ENCODE measurements at places on chromosomes 3 and 15. TPM values are rescaled to one million over a fixed set of nuclear protein-coding genes. Genes with fewer than 3 reads are reported as not detected.

The TRH gene
- 0.18 TPM for total RNA-seq

The TMEM40 gene
- total RNA-seq, result not detected

The TBC1D21 gene
- not detected for total RNA-seq

The SIDT1 gene
- not detected for total RNA-seq

The OIP5 gene
- 23.1 TPM for total RNA-seq

The TLR9 gene
- not detected for total RNA-seq

The PLA2G4B gene
- 1.4 TPM for total RNA-seq

The TMEM42 gene
- total RNA-seq, result 19.6 TPM

The NEDD4 gene
- total RNA-seq, result 33.8 TPM

The FMN1 gene
- total RNA-seq, result 1.2 TPM

The LIPH gene
- under 0.01 TPM for total RNA-seq

The CPN2 gene
- total RNA-seq, result not detected

The ARPIN gene
- 9.7 TPM for total RNA-seq

The LRRIQ4 gene
- not detected for total RNA-seq

The FHIT gene
- total RNA-seq, result not detected

The GPR62 gene
- not detected for total RNA-seq

The FBXO40 gene
- total RNA-seq, result not detected

The CFAP100 gene
- not detected for total RNA-seq

The GPR149 gene
- not detected for total RNA-seq

The ERC2 gene
- not detected for total RNA-seq

The GOLGA8K gene
- total RNA-seq, result not detected

The RBPMS2 gene
- total RNA-seq, result not detected

The NR2E3 gene
- 0.18 TPM for total RNA-seq

The ATP8B4 gene
- 4.4 TPM for total RNA-seq

The ZNF80 gene
- total RNA-seq, result not detected

The LRRN1 gene
- not detected for total RNA-seq

The HDC gene
- not detected for total RNA-seq

The CPB1 gene
- total RNA-seq, result not detected
